Natural killer cell treated with Interleukin-12 subunit alpha and Interleukin-12 subunit beta and Interleukin-15 and Interleukin-18, amount 100 ng/mL, for 72 hours (primary cell): ENCODE measurements at places on chromosomes 4 and X. TPM values are rescaled to one million over a fixed set of nuclear protein-coding genes. Genes with fewer than 3 reads are reported as not detected.

XAGE1A gene
- total RNA-seq, result not detected

PLK4 gene
- total RNA-seq, result 66.8 TPM

CLDN22 gene
- not detected for total RNA-seq

UGT2B17 gene
- not detected for total RNA-seq

SPATA18 gene
- total RNA-seq, result not detected
